Stimulated activated naive B cell treated with anti-CD40 and anti-IgM and Interleukin-4, amounts not matched to agents 10 μg/mL and 1 μg/mL and 100 μg/mL, for 72 hours (primary cell): ENCODE measurements at places on chromosomes 1 and 21.

GRCh38 chr1:20432891-20433290 lies 53.1 kb downstream of the CAMK2N1 start:
- no peak for DNase-seq

- no peak for DNase-seq
Measured at GRCh38 chr1:67230539-67230938, 64.3 kb downstream of the IL23R start.

DNA sequence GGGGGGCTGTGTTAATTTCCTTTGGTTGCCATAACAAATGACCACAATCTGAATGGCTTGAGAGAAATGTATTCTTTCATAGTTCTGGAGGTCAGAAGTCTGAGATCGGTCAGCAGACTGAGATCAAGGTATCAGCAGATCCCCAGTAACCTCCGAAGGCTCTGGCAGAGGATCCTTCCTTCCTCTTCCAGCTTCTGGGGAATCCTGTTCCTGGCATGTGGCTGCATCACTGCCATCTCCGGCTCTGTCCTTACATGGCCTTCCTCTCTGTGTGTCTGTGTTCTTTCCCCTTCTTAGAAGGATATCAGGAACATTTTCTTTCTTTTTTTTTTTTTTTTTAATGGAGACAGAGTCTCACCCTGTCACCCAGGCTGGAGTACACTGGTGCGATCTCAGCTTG lies 25.8 kb downstream of the ACTL8 start:
- DNase-seq: no peak

GRCh38 chr1:2194898-2195673 lies 514 bp upstream of the FAAP20 start:
- peak; percentile 87 for DNase-seq

GRCh38 chr21:25640202-25640942 lies 1.3 kb downstream of the JAM2 start:
- peak; percentile 13 for DNase-seq

GRCh38 chr1:32035119-32035518 lies 21.5 kb downstream of the KHDRBS1 start:
- DNase-seq: no peak

GRCh38 chr1:225332686-225333085 lies 95.2 kb downstream of the LBR start:
- DNase-seq: no peak
